BJ (cell line): ENCODE measurements at places on chromosomes 1 and 21. TPM values are rescaled to one million over a fixed set of nuclear protein-coding genes. Genes with fewer than 3 reads are reported as not detected.

- DNase-seq, result no peak
Observed at GRCh38 chr1:64179588-64179987, 23.8 kb upstream of the UBE2U start.

DNA sequence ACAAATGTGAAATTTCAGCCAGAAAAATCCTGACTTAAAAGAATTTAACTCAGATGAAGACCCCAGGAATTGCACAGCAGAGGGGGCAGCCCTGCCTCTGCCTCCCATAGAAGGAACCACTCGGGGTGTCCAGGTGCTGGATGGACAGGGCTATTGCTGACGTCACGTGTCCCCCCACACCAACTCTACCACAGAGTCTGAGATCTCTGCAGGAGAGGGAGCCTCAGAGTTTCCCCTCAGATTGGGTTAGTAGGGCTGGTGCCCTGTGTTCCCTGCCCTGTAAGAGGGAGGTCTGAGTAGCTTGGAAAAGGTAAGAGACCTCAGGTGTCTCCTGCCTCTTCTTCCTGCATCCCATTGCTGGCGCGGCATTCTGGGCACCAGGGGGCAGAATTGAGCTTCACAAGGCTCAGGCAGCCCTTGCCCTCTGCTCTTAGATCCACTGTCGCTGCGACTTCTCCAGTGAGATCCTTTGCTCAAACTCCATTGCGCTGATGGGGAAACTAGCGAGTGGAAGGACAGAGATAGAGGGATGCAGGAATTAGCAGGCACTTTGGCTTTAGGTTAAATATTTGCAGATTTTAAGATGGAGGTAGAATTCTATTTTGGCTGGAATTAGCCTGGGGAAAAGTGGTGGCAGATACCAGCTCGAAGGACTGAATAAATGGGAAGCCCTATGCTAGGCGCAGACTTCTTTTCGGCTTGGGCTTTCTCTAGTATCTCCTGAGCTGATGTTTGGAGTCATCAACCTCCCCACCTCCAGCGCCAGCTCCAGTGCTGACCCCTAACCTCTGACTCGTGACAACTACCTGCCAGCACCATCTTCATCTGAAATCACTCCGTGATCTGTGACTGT, 42.8 kb upstream of the DMBX1 start:
- DNase-seq, result no peak

DNA sequence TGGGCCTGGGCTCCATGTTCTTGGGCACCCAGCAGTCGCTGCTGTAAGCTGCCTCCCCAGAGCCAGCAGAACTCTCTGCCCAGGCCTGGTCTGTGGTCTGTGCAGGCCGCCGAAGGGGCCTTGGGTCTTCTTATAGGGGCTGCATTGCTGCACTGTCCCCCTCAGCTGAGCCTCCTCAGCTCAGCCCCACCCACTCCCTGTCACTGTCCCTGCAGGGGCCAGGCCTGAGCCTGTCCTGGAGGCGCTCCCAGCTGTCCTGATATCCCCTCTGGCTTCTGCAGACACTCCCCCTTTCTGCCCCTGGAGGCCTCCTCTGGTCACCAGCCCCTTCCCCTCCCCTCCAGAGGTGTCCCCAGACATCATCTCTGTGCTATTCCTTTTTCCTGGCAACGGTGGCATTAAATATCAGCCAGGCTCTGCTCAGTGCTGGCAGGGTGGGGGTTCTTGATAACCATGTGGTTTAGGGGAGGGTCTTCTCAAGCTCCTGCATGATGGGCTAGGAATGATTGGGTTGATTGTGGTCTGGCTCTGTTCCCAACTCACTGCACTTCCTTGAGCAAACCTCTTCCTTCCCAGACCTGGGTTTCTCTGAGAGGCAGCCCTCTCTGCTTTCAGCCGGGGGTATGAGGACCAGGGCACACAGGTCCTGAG, 3.7 kb upstream of the FOXO6 start:
- DNase-seq, result no peak

GRCh38 chr21:26709090-26709489, 136.0 kb upstream of the CYYR1 start:
- DNase-seq, result no peak

DNA sequence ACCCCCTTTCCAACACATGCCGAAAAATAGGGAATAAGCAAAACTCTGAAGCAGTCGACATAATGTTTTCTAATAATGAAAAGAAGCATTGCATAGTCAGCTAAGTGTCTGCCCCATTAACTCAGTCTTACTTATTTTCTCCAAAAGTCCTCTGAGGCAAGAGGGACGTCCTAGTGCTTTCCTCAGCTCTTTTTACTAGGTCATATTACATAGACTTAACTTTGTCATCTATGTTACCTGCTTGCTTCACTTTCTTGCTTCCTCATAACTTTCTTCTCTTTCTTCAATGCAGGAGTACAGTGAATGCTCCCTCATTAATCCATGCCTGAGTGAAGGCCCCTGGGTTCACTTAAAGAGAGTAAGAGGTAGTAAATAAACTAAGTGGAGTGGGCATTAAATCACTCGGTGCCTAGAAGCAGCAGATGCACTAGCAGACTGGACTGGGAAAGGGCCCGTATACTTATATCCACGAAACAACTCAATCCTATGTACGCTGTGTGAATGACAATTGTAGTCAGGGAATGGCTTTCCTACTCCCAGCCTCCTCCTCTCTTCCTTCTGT, 210.5 kb upstream of the SPAG17 start:
- DNase-seq, result no peak

- DNase-seq, result no peak
Observed at GRCh38 chr1:160821627-160822026, 25.7 kb downstream of the LY9 start.

GRCh38 chr1:226287587-226287986, 21.4 kb downstream of the LIN9 start:
- no peak for DNase-seq

DNA sequence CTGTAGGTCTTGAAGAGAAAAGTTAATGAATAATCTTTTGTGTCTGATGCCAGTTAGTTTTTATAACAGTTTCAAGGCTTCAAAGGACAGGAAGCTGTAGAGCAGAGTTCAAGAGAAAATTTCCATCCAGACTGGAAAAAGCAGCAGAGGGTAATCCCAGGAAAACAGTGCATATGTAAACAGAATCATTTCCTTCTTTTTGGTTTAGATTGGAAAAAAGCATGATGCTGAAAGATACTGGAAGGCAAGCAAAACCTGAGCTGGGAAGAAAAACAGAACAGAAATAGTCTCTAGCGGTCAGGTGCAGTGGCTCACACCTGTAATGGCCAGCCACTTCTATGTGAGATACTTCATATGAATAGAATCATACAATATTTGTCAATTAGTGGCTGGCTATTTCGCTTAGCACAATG, 71.9 kb downstream of the ZSWIM5 start:
- no peak for DNase-seq

DNA sequence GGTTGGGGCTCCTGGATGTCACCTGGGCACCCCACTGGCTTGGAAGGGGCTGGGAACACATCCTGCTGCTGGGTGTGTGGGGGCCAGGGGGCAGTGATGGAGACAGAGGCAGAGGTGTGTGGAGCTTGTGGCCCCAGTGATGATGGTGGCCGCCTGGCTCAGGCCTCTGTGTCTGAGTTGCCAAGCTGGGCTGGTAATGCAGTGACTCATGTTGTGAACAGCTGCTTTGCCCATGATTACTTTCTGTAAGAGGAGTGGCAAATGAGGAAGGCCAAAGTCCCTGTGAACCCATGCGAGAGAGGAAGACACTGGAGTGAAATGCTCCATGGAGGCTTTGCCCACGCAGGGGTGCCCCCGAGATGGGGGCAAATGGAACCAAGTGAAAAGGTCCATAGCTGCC, 86.8 kb downstream of the KCNJ6 start:
- DNase-seq, result no peak

GRCh38 chr1:174428033-174428432, 19.7 kb upstream of the GPR52 start:
- no peak for DNase-seq

DNA sequence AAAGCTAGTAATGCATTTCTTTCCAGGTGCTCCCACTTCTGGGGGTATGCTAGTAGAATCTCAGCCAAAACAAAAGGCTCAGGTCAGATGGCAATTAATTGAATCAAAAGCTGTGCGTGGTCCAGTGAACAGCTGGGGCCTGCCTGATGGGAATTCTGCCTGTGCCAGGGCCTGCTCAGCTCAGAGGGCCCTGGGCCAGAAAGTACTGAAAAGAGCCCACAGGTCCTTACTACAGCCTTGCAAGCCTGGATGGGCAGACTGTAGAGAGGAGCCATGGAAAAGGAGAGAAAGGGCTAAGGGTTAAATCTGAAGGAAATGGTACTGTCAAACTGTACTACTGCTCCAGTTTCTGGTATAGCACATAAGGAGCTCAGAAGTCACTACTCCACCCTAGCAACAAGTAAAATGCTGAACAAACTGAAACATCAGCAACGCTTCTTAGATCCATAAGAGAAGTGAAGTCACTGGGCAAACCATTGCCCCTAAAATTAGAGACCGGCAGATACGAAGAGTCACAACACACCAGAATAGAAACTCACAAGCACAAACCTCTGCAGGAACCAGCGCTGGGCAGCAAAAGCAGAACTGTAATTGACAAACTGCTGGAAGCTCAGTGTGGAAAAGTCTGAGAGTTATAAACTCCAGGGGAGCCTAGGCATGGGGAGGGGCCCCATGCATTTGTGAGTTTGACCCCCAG, 121.1 kb upstream of the SYT6 start:
- DNase-seq, result no peak

- DNase-seq, result no peak
Observed at GRCh38 chr1:183484254-183484653, 12.0 kb downstream of the SMG7 start.

- no peak for DNase-seq
Observed at GRCh38 chr21:38979271-38980121, 173.8 kb downstream of the ETS2 start.

DNA sequence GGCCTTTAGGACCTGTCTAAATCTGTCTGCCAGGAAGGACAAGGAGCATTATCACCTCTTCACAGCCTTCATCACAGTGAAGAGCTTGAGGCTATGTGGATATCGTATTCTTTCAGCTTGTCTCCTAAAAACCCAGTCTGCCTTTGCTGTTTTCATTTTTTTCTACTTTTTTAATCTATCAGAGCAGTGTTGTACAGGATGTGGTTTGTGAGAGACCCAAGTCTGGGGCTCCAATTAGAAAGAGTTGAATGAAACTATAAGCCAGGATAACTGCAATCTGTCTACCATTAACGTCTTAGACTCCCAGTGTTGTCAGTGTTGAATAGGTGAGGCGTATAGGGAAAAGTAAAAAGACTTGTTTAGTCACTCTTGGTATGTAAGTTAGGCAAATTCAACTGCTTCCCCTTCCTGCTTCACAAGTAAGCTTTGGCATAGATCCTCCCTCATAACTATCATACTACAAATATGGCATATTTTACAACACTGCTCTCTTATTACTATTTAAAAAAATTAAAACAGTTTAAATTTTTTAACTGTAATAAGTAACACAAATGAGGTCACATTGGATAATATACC, 1225.8 kb upstream of the PRMT6 start:
- DNase-seq, result no peak

DNA sequence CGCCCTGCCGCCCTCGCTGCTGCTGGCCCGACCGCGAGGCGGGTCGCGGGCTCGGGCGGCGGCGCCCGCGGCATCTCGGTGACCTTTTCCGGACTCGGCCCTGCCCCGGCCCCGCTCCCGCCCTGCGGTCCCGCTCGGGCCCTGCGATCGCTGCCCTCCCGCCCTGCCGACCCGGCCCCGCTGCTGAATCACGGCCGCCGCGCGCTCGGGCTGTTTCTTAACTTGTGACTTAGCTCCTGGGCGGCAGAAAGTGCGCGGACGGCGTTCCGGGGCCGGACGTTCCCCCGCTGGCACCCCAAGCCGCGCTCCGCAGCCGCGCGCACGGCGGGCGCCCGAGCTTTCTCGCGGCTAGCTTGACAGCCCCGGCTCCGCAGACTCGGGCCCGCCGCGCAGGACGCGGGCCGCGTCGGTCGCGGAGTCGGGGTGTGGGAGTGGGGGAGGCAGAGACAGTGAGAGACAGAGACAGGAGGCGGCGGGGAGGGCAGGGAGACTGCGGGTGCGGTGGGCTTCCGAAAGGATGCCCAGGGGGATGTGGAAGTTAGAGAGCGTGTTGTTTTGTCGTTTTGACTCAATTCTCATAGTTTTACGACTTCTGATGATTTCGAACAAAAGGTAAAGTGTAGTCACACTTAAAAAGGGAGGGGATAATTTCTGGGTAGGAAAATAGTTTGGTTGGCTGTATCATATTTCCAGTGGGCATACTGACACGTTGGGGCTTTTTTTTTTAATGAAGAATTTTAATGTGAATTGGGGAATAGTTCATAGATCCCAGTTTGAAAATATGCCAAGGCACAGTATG, 49.8 kb downstream of the PRDM2 start:
- DNase-seq, result no peak

- no peak for DNase-seq
Observed at GRCh38 chr1:109897259-109897955, 13.2 kb upstream of the CSF1 start.

DNA sequence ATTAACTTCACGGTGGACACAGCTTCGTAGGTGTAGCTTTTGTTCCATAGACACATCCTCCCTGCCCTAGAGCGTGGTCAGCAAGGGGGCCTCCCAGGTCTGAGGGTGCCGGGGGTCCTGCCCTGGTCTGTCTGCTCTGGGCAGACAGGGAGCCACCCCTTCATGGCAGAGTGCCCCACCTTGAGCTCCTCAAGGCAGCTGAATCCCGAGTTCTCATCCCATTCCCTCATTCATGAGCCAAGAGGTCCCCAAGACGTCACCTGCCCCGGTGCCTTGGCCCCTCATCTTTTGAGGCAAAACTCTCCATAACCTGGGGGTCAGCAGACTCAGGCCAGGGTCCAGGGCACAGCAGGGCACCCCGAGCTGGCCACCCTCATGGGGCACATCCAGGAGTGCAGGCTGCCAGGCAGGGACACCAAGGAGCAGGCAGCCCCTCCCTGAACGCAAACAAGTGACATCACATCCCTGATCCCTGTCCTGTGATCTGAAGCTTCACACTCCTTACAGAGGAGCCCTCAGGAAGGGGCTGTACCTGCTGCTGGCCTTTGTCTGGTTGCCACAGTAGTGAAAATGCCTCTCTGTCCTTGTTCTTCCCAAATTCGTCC, 23.3 kb downstream of the UBASH3A start:
- DNase-seq, result no peak

Gene TRIM45
- 3.3 and 3.8 TPM in 2 replicates for polyA plus RNA-seq

Gene USH2A
- under 0.01 TPM in 1 of 2 replicates, not detected in the other for polyA plus RNA-seq

Gene GFI1
- 0.04 and 0.07 TPM in 2 replicates for polyA plus RNA-seq

Gene APH1A
- polyA plus RNA-seq, result 156 and 172 TPM in 2 replicates
